GM23248 (cell line): ENCODE measurements at places on chromosomes 7 and 10. TPM values are rescaled to one million over a fixed set of nuclear protein-coding genes. Genes with fewer than 3 reads are reported as not detected.

SLC18A3 gene
- polyA plus RNA-seq = not detected in 2 replicates

STARD3NL gene
- 64.0 and 66.3 TPM in 2 replicates for polyA plus RNA-seq

ANXA8 gene
- 4.0 and 4.5 TPM in 2 replicates for polyA plus RNA-seq

AKR1C3 gene
- polyA plus RNA-seq = 44.7 and 51.8 TPM in 2 replicates

GDF2 gene
- not detected in 2 replicates for polyA plus RNA-seq

PPP1R3C gene
- 98.8 and 99.9 TPM in 2 replicates for polyA plus RNA-seq

TAC1 gene
- polyA plus RNA-seq = not detected in 2 replicates

DDC gene
- not detected in 2 replicates for polyA plus RNA-seq

ASZ1 gene
- polyA plus RNA-seq = not detected in 2 replicates

HOXA11 gene
- 8.0 and 8.4 TPM in 2 replicates for polyA plus RNA-seq

MYPN gene
- 8.8 and 9.2 TPM in 2 replicates for polyA plus RNA-seq

NUP42 gene
- 27.1 and 28.5 TPM in 2 replicates for polyA plus RNA-seq

DNA sequence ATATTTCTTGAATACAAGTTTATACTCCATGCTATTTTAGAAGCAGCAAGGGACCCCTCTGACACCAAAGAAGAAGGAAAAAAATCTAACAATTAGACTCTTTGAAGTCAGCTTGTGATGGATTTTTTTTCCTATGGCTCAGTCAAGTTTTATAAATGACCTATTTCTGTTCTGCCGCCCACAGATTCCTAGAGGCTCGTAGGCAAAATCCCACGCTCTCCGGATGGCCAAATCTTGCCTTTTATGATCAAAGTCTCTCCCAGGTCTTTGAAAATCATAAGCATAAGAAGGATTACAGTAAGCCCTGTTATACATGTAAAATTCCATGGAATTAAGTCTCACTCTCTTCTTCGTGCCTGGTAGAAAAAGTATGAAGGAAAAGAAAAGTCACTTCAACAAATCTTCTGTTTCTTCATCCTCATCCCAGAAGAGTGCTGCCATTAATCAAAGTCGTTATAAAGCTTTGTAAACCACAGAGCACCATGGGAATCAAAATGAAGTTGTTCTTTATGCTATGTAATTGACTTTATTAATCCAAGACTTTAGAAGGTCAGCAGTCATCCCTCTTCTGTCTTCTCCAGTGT is 33.1 kb downstream of the ASB13 start:
- DNase-seq = peak; percentile 21

DNA sequence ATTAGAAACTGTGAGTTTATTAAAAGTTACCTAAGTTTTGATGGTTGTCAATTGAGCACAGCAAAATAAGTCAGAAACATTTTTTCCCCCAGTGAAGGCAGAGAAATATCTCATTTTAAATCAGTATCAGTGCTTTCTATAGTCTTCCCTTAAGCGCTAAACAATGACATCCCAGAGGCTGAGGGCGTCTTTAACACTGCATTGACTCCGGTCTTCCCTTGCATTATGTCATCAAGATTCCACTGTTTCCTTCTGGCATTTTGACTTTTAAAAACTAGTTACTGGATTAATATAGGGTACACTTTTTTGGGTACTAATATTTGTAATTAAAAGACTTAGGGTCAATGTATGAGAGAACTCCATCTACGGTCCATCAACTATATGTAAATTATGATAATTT is 3.9 kb downstream of the GLUD1 start:
- peak; percentile 34 for DNase-seq

DNA sequence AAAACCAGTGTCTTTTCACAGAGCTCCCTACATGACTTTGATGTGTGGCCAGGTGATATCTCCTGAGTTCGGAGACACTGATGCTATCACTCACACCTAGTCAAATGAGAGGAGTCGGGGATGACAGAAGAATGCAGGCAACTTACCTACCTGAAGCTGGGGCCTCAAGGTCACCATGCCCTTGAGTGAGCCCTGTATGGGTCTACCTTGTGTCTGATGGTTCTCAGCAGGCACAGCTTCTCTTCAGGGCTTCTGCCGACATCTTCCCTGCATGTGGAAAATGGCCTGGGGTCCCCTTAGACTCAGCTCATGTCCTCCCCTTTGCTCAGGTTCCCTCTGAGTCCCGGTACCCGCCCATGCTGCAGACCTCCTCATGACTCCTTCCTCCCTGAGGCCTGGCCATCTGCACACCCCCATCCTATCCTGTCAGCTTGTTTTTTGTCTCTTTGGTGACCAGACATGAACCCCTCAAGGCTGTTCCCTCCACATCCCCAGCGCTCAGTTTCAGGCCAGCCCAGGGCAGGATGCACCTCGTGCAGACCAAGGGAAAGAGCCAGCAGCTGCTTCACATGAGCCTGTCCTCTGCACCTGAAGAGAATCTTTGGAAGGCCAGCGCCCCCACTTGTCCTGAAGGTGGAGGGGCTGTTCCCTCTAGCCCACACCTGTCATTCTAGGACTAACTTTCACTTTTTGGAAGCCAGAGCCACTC is 74.6 kb upstream of the GDF10 start:
- no peak for DNase-seq

DNA sequence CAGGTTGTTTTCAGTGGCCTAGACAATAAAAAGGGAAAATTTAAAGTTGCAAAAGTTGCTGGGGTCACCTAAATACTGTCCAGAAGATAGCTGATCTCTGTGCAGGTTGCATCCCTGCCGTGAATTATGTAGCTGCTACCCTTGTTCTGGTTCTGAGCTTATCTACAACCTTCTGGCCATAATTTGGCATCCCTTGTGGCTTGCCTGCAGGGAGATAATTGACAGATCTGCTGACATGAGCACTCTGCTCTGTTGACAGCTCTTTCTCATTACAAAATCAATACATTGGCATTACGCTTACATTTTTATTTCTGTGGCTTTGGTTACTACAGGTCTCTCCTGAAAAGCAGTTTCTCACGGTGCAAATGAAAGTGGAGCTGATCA is 29.3 kb upstream of the HECTD2 start:
- no peak for DNase-seq

GRCh38 chr7:121544726-121545125 is 148.6 kb upstream of the FAM3C start:
- DNase-seq = peak; percentile 93

GRCh38 chr10:81009296-81009695 is 471.6 kb downstream of the SH2D4B start:
- no peak for DNase-seq

DNA sequence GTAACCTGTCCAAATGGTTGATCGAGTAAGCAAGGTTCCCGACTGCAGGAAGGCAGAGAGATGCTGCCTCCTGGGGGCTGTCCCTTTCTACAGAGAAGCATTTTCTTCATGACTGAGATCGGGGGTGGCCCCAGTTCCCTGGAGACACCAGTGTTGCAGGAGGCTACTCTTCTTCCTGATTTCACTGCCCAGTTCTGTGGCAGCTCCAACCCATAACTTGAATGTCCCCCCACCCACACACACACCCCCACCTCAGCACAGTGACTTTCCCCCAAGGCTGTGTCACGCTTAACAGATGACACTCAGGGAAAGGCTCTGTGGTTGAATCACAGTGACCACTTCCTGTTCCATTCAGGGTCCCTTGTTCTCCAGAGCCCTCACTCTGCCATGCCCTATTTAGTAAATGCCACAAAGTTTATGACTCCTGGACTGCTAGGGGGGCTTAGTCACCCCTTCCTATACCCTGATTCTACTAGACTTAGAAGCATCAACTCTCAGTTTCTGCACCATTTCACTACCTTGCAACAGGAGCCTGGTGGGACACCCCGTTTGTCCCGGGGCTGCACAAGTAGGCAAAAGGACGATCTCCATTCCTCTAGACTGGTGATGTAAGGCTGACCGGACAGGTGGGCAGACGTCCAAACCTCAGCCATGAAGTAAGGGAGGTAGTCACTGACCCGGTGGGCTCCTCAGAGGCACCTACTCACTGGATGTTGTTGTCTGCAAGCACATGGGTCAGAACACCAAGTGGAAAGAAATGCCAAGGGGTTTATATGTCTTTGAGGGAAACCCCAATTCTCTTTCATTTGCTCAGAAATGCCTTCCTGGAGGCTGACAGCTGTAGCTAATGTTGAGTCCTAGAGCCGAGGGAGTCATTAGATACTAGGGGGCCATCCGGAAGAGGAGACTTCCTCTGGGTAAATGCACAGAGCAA is 31.3 kb upstream of the SMC3 start:
- peak; percentile 89 for DNase-seq

DNA sequence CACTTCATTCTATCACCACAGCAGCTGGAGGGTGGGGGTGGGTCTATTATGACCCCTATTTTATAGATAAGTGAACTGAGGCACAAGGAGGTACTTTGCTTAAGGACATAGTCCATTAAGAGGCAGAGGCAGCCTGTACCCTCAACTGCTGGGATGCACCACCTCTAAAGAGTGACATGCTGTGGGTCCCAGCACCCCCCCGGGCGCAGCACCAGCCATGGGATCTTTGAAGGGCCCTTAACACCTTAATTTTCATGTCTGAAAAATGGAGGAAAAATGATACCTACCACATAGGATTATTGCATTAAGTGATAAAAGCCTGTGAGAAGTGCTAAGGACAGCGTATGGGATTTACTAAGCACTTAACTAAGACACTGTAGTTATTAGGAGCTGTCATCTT is 15.4 kb downstream of the ADCYAP1R1 start:
- no peak for DNase-seq

GRCh38 chr10:119001717-119002500 is 27.6 kb upstream of the NANOS1 start:
- DNase-seq = no peak

GRCh38 chr10:52071814-52072213 is 242.3 kb upstream of the DKK1 start:
- no peak for DNase-seq

GRCh38 chr7:128132426-128133069 is 101.3 kb upstream of the LRRC4 start:
- no peak for DNase-seq

GRCh38 chr7:107920048-107920772 is 29.2 kb downstream of the DLD start:
- no peak for DNase-seq

DNA sequence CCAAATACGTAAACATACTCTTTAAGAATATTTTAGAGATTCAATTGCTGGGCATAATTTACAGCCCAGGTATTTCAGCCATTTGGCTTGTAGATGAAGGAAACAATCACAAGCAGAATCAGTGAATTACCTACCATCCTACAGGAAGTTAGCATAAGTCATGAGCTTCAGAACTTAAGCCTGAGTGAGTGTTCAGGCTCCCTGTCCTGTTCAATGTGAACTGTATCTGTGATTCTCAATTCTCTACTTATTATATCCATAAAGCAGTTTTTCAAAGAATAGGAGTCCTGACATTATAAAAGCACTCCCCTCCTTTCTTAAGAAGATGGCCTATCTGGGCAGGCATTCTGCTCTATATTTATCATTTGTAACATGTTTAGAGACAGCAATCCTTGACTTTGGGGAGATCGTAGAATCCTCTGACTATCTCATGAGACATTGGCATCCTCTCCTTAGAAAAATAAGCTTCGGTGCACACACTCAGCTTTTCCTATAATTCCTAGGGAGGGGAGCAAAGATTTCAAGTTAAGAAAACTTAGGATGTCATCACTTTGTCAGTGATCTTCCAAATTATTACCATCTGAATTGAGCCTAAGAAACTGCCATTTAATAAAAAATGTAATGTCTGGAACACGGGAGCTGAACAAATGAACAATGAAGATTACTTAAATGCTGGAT is 645.2 kb upstream of the IGFBP3 start:
- peak; percentile 77 for DNase-seq

GRCh38 chr7:14303536-14303935 is 314.1 kb upstream of the ETV1 start:
- DNase-seq = no peak

GRCh38 chr10:124017729-124018128 is 75.7 kb downstream of the CHST15 start:
- no peak for DNase-seq

DNA sequence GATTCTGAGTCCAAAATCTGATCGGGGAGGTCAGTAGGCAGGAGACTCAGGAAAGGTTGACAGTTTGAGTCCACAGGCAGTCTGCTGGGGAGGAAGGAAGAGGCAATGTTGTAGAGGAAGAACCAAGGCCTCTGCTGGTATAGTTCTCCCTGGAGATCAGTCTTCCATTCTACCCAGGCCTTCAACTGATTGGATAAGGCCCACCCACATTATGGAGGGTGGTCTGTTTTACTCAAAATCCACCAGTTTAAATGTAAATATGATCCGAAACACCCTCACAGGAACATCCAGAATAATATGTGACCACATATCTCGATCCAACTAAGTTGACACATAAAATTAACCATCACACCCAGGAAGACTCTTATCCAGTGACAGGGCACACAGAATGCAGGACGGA is 425.3 kb upstream of the ZMIZ1 start:
- DNase-seq = no peak

- no peak for DNase-seq
These were observed 275.2 kb downstream of the ZNF248 start for GRCh38 chr10:37582237-37582636.

GRCh38 chr10:59617996-59618395 is 91.7 kb downstream of the SLC16A9 start:
- DNase-seq = no peak

GRCh38 chr10:81532403-81532802 is 342.6 kb upstream of the NRG3 start:
- DNase-seq = no peak

- DNase-seq = peak; percentile 69
These were observed 9.8 kb upstream of the GRB10 start for GRCh38 chr7:50792342-50793119.

DNA sequence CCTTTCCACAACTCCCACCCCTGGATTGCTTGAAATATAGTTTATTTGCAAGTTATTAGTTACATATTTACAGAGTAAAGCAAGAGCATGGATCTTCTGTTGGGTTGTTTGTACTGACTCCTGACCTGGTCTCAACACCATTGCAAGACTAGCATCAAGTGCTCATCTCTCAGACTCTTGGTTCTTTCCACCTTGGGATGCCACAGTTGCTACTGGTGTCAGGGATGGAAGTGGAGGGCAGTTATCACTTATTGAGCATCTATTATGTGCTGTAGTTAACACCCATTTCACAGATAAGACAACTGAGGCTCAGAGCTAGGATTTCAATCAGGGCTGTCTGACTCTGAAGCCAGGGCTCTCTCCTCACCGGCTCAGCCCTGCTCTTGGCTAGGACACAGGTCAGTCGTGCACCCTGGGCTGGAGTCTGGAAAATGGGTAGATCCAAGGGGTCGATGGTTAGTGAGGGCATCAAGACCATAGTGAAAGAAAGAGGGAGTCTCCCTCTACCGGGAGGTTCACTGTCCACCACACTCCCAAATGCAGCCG is 614 bp upstream of the ADAMTS14 start:
- DNase-seq = no peak

- DNase-seq = no peak
These were observed 346.9 kb upstream of the PRKCQ start for GRCh38 chr10:6926971-6927370.

- DNase-seq = peak; percentile 94
These were observed 24.1 kb downstream of the PDLIM1 start for GRCh38 chr10:95266674-95267095.

GRCh38 chr10:112875476-112876267 is 74.4 kb upstream of the TCF7L2 start:
- DNase-seq = peak; percentile 75

DNA sequence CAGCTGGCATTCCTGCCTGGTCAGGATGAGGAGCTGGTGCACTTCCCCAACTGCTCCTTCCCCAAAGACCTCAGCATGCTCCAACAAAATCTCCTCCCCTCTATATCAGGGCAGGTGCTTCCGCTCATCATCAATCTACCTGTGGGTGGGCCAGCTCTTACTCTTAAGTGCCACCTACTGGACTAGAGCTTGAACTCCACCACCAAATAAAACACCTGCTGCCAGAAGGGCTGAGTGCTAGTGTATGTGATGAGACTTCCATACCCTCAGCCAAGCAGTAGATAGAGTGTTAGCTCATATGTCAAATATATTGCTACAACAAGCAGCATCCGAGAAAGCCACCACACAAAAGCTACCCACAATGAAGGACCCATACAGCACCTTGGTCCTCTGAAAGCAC is 264.3 kb downstream of the RNLS start:
- DNase-seq = peak; percentile 2
